ENCODE measurements at places on chromosomes 5 and 9. TPM values are rescaled to one million over a fixed set of nuclear protein-coding genes. Genes with fewer than 3 reads are reported as not detected.
A peak's percentile ranks its signal among the peaks of the same experiment; 100 is the strongest.

- DNase-seq, result no peak
Measured at GRCh38 chr9:134343637-134344036, 17.4 kb downstream of the RXRA start.

DNA sequence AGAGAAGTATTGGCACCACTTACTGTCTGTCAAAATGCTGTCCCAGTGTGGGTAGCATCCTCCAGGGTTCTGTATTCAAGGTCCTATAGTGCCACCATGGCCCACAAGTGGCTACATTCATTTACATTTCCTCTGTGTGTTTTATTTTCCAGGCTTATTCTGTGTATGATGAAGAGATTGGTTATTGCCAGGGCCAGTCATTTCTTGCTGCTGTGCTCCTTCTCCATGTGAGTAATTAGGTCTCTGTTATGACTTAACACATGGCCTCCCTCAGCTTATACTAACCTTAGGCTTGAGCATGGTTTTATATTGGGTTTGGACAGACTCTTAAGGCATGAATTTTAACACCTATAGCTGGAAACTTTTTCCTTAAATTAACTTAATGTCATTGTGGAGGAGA is 36.7 kb downstream of the GPR21 start:
- DNase-seq, result no peak

Gene IFT74
- polyA plus RNA-seq, result 50.1 TPM

DNA sequence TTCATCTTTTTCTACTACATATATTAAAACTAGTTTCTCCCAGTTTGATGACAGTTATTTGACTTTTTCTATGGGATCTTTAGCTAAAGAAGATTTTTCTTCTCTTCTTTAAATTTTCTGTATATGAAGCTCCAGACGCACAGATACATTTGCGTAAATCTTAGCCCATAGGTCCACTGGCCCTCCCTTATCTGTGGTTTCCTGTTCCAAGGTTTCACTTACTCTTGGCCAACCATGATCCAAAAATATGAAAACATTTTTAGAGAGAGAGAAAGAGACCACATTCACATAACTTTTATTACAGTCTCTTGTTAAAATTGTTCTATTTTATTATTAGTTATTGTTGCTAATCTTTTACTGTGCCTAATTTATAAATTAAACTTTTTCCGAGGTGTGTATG is 270.2 kb upstream of the DAPK1 start:
- no peak for DNase-seq

- no peak for DNase-seq
Measured at GRCh38 chr9:96524045-96524444, 74.1 kb downstream of the HABP4 start.

Gene NADK2
- 59.8 TPM for polyA plus RNA-seq

DNA sequence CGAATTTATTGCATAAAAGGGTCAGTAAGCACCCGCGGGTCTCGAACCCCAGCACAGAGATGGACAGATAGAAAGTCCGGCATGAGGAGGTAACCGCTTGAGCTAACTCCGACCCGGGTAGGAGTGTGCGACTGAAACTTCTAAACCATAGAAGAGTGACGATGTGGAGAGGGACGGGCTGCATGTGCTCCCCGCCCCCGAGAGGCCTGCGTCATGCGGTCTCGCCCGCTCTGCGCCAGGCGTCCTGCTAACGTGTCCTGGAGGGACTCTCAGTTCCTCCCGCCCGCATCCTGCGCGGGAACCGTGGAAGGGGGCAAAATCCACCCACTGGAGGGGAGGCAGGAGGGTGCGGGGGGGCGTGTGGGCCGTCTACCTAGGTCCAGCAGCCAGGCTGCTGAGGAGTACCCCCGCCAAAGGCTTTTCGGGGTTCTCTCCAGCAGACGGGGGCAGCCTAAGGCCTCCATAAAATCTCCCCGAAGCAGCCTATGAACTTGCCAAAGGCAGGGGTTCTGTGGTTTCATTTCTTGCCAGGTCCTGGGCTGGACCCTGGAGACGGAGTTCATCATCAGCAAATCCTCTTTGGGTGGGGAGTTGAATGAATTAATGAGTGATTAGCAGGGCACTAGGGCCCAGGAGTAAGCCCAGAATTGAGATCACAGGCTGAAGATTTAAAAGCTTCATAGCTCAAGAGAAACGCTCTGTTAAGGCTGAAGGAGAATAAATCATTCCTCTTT is 51.9 kb downstream of the TGFBI start:
- peak; percentile 93 for DNase-seq

Gene ZNF354B
- polyA plus RNA-seq, result 34.4 TPM

GRCh38 chr9:78997296-78997695 is 574.5 kb upstream of the TLE4 start:
- DNase-seq, result no peak

DNA sequence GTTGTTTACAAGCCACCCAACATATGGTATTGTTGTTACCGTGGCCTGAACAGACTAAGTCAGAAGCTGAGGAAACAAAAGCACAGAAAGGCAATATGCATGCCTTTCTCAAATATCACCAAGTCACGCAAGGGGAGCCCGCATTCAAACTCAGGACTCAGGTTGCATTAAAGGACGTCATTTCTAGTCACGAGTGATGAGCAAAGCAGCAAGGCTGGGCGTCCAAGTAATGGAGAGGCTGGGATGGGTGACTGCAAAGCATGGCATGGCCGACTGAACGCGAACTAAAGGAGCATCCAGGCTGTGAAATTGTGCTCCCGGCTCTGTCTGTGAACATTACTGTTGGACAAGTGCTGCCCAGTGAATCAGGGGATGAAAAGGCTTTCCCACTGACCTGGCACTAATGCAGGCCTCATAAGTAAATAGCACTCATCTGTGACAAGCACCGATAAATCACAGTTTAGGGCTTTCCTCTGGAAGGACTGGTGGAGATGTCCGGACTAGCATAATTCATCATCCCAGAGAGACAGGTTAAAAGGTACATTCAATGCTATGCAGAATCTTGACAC is 202.8 kb downstream of the SPOCK1 start:
- DNase-seq, result peak; percentile 78

DNA sequence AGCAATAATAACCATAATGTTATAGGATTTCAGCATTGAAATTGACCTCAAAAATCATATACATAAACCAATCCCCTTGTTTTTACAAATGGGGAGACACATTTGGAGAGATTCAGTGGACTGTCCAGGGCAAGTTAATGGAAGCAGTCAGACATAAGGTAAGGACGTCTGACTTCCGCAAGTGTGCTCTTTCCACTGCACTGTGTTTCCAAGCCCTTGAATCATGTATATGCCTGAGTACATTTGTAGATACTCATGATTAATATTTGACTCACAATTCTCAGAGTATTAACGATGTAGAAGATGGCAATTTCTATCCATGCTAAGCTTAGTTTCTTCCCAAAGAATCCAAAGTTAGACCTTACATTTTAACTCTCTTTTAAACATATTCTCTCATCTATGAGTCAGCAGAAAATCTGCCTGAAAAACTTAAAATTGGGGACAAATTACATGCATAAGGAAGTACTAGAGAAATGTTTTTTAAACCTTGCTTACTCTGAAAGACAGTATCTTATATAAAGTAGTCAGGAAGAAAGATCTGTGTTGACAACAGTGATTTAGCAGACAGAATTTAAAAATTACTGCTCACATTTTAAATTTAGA is 165.3 kb downstream of the NFIB start:
- DNase-seq, result no peak

- no peak for DNase-seq
Measured at GRCh38 chr5:171157775-171158174, 151.3 kb upstream of the TLX3 start.
